ENCODE measurements at places on chromosomes 11 and 22. TPM values are rescaled to one million over a fixed set of nuclear protein-coding genes. Genes with fewer than 3 reads are reported as not detected.

DNA sequence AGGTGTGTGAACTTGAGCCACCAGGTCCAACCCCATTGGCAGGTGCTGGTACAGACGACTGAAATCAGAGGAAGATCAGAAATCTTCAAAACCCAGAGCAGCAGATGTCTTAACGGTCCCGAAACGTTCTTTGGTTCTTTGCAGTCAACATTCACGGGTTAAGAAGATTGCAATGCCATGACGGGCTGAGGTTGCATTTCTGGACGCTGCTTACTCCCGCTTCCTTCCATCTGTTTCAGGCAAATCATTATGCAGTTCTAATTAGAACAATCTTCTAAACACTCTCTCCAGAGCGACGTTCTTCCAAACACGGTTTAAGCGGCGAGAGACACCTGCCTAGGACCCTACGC is 492 bp upstream of the LUZP2 start:
- peak; percentile 1 for DNase-seq

- peak; percentile 80 for DNase-seq
These were observed 117.6 kb downstream of the ARHGAP8 start for GRCh38 chr22:44870021-44870420.

DNA sequence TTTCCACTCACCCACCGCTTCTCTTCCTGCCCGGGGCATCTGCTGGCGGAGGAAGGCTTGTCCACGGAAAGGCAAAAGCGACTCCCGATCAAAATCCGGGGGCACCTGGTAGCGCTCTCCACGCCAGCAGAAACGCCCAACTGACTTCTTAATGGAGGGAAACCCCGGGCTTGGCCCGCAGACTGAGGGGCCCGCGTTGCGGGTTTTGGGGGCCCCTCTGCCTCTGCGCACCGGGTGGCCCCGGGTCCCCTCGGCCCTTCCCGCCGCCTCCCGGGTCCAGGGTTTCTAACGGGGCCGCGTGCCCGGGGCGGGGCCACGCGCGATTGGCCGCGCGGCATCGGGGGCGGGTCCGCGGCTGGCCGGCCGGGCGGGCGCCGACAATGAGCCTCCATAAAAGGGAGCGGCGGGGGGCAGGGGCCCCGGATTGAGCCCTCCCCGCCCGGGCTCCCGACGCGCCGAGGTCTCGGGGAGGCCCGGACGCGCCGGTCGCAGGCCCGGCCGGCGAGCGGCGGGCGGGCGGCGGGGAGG is at the start of gene SPINDOC:
SPINDOC (plus strand) TSS at position 422 of the 528 bp plus-strand sequence. CDS start 231 bp downstream, outside the sequence.
- peak; percentile 63 for DNase-seq

- no peak for DNase-seq
These were observed 208.1 kb upstream of the CADM1 start for GRCh38 chr11:115712296-115712695.

- no peak for DNase-seq
These were observed 531.7 kb downstream of the BRD1 start for GRCh38 chr22:49295851-49296560.

DNA sequence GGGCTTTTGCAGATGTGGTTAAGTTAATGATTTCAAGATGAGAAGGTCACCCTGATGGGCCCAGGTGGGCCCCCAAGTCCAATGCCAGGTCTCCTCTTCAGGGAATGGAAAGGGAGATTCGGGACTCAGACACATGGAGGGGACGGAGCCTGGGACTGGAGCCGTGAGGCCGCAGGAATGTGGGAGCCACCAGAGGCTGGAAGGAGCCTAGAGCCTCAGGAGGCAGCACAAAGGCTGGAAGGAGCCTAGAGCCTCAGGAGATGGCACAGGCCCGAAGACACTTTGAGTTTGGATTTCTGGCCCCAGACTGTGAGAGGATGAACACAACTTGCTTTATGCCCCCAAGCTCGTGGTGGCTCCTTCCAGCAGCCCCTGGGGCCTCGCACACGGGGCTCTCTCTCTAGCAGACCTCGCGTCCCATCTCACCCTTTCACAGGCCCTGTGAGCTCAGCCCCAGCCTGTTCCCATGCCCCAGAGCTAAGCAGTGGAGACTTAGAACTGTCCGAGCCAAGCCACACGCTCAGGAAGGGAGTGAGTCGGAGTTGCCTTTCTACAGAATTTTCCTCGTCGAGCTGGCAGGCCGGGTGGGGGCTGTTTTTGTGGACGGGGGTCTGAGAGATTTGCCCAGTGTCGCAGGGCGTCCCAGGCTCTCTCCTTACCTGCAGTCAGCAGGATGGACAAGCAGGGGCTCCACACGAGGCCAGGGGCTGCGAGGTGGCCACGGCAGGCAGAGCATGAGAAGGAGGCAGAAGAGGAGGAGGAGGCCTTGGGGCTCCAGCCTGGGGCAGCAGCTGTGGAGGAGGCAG is 937.6 kb downstream of the BRD1 start:
- DNase-seq = no peak

- no peak for DNase-seq
These were observed 16.1 kb downstream of the POU2AF1 start for GRCh38 chr11:111362887-111363411.

DNA sequence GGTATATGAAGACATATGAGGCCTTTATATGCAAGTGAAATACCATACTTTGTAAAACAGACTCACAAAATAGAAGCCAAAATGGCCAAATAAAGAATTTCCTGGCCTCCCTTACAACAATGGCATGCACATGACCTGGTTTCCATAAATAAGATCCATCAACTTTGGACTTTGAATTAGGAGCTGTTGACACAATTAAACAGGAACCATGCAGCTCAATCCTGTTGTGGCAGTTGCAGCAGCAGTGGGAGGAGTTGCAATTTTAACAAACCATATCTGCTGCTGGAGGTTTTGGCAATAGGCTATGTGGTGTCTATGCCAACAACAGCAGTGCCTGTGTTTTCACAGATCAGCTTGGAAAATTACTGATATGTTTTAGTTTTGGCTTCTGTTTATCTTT is 818.6 kb downstream of the FAM181B start:
- DNase-seq = no peak

TP53I11 gene
- total RNA-seq = 21.6 TPM

DNA sequence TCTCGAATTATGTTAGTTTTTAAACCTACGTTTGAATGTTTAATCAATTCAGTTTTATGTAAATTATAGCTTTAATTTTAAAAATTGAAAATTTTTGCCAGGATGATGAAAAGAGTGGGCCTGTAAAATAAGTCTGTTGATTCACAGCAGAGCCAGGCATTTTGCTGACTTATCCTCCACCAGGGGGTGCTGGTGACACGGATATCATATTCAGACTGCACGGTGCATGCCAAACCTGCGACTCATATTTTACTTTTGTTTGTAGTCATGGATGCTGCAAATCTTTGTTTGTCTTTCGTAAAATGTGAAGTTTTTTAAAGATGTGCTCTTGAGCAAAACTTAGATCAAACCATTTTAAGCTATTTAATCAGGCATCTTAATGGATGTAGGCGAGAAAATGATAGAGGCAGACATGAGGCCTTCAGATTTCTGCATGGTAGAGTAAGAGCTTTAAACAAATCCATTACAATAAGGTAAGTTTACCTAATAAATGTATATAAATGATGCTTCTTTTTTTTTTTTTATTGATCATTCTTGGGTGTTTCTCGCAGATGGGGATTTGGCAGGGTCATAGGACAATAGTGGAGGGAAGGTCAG is 3.6 kb upstream of the OR8B3 start:
- peak; percentile 78 for DNase-seq

DNA sequence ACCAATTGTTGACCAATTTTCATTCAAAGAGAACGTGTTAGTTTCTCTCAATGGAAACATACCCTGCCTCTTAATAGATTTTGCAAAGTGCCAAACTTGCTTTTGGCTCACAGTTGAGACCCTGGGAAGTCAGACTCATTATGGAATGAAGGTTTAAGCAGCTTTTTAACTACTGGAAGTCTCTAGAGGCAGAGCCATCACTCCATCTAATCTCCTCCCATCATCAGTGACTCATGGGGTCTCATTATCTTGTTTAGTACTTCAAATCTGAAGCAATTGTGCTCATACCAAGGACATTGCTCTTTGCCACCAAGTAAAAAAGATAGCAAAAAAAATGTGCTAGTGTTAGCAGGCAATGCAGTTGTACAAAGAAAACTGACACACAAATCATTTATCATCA is 537.1 kb upstream of the LRRC4C start:
- no peak for DNase-seq

OR52N4 gene
- total RNA-seq = not detected

- no peak for DNase-seq
These were observed 66.3 kb upstream of the CHRM4 start for GRCh38 chr11:46457659-46458424.

C1QTNF4 gene
- 0.19 TPM for total RNA-seq

GLB1L2 gene
- not detected for total RNA-seq

NCR3LG1 gene
- 2.0 TPM for total RNA-seq

MPST gene
- 46.4 TPM for total RNA-seq

DNA sequence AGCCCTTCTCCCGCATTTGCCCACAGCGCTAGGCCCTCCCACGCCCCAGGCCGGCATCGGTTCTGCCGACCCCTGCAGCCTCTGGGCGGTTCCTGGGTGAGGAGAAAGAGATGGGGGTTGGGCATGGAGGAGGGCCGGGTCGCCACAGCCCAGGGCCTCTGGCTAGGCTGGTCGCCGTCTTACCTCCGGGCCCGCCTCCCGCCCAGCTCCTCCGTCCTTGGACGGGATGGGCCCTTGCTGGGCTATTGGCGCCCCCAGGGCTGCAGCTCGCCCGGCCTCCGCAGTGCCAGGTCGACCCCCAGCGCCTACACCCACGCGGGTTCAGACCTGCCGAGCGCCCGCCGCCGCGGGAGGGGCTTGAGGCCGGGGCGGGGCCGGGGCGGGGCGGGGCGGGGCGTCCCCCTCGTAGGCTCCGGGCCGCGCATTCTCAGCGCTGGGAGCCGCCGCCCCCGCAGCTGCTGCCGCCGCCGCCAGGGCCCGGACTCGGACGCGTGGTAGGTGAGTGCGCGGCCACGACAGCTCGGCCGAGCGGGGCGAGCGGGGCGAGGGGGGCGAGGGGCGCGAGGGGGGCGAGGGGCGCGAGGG is at the start of gene CD151:
CD151 (plus strand) TSS at position 424 of the 585 bp plus-strand sequence. CDS start 3,118 bp downstream, outside the sequence.
- DNase-seq = peak; percentile 70

GRCh38 chr22:46056546-46057245 is 79.7 kb upstream of the WNT7B start:
- peak; percentile 46 for DNase-seq

BATF2 gene
- 0.19 TPM for total RNA-seq

- DNase-seq = no peak
These were observed 1.1 kb downstream of the JHY start for GRCh38 chr11:122883646-122883979.

OR2AG2 gene
- 0.19 TPM for total RNA-seq

- DNase-seq = no peak
These were observed 79.7 kb upstream of the KCNQ1OT1 start for GRCh38 chr11:2779499-2779980.

ARHGAP8 gene
- total RNA-seq = not detected

KRTAP5-2 gene
- total RNA-seq = not detected

SCN2B gene
- not detected for total RNA-seq

APLNR gene
- 0.11 TPM for total RNA-seq

GRCh38 chr11:67071420-67072284 is 15.0 kb downstream of the RHOD start:
- DNase-seq = peak; percentile 33

SEC14L6 gene
- not detected for total RNA-seq

GRCh38 chr11:100930185-100930778 is 199.3 kb downstream of the PGR start:
- DNase-seq = peak; percentile 70

TYMP gene
- total RNA-seq = 3.6 TPM

DNA sequence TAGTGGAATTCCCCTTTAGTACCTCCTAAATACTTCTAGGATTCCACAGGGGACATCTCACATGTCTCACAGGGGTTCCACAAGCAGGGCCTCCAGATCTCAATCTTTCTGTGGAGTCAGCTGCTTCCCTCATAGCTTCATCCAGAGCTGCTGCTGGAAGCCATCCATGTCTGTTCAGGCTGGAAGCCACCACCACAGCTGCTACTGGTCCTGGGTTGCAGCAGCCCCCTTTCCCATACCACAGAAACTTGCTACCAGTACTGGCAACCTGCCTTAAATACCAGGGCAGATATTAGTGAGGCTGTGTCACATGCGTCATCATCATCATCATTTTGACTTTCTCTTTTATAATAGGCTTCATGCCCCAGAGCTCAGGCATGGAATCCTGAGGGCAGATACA is 242.7 kb upstream of the NCAM1 start:
- DNase-seq = peak; percentile 72

DNA sequence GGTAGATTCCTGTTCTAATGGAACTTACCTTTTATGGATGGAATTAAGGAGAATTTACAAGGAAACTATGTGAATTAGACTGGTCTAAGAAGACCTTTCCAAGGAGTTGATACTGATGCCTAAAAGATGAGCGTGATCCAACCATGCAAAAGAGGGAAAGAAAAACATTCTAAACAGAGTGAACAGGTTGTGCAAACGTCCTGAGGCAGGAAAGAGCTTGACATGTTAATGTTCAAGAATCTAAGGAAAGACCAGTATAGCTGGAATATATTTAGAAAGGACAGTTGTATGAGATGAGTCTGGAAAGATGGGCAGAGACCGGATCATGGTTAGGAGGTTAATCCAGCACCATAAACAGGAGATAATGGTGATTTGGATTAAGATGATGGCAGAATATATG is 1.3 kb downstream of the DDIAS start:
- DNase-seq = no peak

GRCh38 chr11:61787928-61788491 is 4.4 kb downstream of the TMEM258 start:
- peak; percentile 44 for DNase-seq

- peak; percentile 96 for DNase-seq
These were observed 21.4 kb upstream of the EHF start for GRCh38 chr11:34599406-34599945.

DNA sequence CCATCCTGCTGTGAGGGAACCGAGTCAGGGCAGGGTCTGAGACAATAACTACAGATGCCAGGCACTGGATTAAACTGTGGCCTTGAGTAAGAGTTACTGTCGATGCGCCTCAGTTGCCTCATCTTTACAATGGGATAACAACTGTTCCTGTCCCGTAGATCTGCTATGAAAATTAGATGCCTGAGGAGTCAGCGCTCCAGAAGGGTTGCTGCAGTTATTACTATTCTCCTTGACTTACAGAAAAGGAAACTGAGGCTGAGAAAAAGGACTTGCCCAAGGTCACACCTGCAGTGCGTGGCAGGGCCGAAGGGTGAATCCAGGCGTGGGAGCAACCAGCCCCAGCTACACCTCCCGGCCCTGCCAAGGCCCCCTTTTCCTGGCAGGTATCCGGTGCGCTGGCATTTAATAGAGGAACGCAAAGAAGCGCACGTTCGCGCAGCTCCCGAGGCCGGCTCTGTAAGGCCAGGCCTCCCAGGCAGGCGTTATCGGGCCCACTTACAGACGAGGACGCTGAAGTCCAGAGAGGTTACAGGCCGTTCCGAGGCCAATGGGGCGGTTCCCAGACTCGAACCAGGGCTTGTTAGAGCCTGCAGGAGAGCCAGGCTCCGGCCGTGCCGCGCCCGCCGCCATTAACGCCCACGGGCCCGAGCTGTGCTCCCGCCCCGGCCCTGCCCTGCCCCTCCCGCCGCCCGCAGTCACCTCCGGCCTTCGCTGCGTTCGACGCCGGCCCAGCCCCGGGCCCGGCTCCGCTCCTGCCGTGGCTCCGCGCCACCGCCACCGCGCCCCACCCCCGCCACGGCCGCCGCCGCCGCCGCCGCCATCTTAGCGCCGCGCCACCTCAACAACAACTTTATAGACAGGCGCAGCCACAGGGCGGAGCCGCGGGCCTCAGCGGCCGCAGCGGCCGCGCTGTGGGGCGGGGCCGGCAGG is at the start of gene C11orf68:
C11orf68 (minus strand) TSS at position 852 of the 930 bp plus-strand sequence; CDS start at position 821, 31 bp downstream.
- peak; percentile 56 for DNase-seq

OR51I1 gene
- not detected for total RNA-seq
